ENCODE measurements at places on chromosomes 3 and 15. TPM values are rescaled to one million over a fixed set of nuclear protein-coding genes. Genes with fewer than 3 reads are reported as not detected.

DNA sequence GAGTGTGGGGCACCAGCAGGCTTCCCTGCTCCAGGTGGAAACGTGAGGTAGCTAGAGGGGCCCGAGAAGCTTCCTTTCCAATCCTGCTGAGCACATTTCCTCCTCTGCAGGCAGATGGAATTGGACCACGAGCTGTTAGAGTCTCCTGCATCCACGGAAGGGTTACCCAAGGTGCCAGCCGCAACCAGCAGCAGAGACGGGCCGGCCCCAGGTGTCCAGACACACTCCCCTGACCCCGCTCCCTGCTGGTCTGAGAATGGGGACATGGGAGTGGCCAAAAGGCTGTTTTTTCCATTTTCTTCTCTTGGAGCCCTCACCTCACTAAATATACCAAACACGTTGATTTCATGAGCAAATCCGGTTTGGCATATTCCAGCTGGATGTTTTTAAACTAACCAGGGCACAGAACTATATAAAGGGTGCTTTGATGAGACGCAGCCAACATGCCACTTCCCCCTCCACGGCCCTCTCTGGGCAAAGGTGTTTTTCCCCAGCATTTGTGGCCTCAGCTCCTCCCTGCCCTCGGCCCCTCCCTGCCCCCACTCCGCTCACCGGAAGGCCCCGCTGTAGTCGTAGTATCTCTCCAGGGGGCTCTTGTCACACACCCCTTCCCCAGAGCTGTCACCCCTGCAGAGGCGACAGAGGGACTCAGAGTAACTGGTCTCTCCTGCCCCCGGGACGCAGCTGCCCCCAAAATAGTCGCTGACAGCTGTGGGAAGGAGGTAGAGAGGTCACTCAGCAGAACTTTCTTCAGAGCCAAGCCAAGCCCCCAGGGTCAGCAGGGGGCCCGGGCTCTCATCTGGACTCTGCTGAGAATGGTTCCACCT lies 7.0 kb downstream of the MELTF start:
- no peak for DNase-seq

GRCh38 chr15:37806808-37807207 lies 127.6 kb upstream of the TMCO5A start:
- DNase-seq, result no peak

GRCh38 chr3:15638193-15638890 lies 36.8 kb downstream of the BTD start:
- DNase-seq, result no peak

Gene ADGRG7
- 51.3 TPM for total RNA-seq

GRCh38 chr3:133211449-133211848 lies 173.3 kb downstream of the TMEM108 start:
- DNase-seq, result no peak

DNA sequence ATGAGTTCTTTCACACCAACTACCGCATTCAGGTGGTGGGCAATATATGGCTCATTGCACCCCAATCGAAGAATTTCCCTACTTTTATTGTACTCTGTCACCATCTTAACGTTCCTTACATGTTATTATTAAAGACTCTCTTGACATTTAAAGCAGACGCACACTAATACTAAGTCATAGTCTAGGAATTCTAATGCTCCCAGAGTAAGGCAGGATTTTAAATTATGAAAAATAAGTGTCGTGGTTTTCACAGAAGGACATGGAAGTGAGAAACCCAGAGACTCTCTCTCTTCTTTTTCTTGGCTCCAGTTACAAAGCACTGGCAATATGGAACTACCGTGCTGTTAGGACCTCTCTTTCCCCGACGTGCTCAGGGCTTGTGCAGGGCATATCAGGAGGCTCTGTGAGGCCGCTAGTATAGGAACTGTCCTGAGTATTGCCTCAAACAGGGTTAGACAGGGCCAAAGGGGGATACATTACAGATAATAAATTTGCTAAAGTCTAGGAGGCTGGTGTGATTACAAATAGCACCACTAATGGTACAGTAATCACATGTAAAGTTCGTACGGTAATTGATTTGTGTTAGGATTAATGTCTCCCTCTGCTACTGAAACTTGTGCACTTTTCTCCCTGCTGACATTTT lies 590.8 kb downstream of the FOXP1 start:
- DNase-seq, result no peak

Gene PLXNB1
- 1.6 TPM for total RNA-seq

Gene MCTP2
- total RNA-seq, result 10.1 TPM

- DNase-seq, result no peak
Measured at GRCh38 chr3:125261031-125261430, 48.5 kb upstream of the SLC12A8 start.

DNA sequence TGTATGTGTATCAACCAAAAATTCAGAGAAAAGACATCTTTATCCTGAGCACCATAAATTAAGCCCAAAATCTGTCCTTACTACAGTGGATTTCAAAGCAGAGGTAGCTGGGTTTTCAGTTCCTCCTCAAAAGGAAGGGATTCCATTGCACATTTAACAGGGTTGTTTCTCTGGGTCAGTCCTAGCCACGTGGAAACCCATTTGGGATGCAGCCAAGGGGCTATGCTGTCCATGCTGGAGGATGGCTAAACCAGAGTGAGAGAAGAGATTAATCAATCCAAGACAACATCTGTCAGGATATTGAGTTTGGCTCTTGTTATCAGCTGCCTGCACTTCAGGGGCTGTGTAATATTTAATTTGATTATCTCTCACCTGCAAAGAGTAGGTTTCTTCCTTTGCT lies 28.1 kb downstream of the LSAMP start:
- no peak for DNase-seq

Gene NR1I2
- not detected for total RNA-seq

GRCh38 chr3:152156880-152157279 lies 111.8 kb upstream of the MBNL1 start:
- no peak for DNase-seq

Gene DENND6A
- total RNA-seq, result 17.8 TPM

DNA sequence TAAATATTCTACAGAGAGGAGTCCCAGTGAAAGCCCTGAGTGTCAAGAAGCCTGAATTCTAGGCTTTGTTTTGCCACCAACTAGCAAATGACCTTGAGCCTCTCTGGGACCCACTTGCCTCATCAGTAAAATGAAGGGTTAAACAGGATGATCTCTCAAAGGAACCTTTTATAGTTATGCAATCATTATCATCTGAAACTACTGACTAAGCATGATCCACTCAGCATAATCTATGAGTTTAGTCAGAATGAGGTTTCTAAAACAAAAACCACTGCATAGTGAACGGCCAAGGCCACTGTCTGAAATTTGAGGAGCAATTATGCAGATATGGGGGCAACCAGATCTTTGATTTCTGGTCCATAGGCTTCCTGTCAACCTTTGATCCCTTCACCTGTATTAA lies 319.0 kb downstream of the MECOM start:
- no peak for DNase-seq

Gene CFAP161
- not detected for total RNA-seq

DNA sequence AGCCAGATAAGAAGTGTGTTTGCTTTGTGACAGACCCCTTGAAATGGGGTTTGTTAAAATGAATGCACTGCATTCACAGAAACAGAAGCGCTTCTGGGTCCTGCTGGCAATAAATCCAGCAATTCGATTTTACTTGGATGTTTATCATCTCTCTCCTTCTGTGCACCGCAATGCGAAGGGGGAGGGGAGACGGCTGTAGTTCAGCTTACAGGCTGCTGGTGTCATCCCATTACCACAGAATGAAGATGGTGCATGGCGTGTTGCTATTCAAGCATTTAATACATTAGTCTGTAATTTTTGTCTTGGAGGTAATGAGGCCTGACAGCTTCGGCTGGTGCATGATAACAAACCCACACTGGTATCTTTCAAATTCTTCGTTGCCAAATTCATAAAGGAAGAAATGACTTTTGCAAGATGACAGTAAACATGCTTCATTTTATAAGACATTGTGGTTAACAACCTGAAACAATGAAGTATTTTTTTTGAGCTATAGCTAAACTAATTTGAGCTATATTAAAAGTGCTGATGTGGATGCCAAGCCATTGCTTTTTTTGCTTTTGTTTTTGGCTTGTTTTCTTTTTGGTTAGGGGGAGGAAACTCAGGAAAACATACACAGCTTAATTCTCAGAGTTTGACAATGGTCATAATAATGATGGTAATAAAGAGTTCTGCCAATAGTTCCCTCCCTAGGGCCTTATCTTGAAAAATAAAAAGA lies 418.3 kb downstream of the OTOL1 start:
- DNase-seq, result peak; percentile 5

Gene TTC21A
- 0.40 TPM for total RNA-seq

DNA sequence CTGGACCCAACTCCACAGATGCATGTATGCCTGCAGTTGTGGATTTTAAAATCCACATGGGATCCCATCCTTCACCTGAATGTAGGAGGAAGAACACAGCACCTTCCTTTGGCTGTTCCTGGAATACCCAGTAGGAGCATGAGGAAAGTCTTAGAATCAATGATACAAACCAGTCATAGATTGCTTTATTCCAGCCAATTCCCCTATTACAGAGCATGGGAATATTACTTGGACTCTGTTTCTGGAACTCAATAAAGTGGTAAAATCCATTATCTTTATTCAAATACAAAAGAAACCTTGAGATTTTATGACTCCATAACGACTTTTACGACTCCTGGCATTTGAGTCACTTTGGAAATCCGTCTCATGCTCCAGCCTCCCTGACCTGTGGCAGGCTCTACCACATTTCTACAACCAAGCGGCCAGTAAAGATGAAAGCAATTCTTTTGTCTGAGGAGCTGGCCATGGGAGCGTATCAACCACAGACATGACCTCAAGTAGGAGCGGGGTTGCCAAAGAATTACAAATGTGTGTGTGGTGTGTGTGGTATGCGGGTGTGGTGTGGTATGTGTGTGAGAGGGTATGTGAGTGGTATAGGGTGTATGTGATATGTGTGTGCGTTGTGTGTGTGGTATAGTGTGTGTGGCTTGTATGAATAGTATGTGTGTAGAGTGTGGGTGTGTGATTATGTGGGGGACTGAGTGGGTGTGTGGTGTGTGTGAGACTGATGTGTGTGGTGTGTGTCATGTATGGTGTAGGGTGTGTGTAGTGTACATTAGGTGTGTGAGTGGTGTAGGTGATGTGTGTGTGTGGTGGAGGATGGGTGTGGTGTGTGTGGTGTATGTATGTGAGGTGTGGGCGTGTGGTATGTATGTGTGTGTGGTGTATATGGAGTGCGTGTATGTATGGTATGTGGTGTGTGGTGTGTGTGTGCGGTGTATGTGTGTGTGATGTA lies 40.0 kb downstream of the ARRDC4 start:
- DNase-seq, result peak; percentile 51

- DNase-seq, result no peak
Measured at GRCh38 chr3:184377882-184378445, at the start of gene THPO. Gene THPO (minus strand): TSS chr3:184378207. CDS start chr3:184376259, 1,948 bp downstream.

Gene SH3GL3
- 0.15 TPM for total RNA-seq

GRCh38 chr3:159846255-159846654 lies 142.4 kb upstream of the IL12A start:
- DNase-seq, result no peak

DNA sequence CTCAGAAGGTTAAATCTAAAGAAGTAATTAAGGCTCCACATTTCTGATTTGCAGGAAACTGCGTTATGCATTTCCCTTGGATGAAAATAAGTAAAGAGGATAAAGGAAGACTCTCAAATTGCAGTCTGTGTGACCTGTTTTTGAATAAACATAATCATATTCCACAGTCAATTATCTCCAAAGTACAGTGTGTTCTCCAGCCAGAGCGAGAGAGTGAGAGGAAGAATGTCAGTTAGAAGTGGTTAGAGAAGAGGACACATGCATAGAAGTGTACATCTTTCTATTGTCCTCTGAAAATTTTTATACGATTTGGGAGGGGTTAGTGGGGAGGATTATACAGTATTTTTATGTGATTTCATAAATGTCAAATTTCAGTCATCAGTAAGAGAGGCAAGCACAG lies 487.1 kb downstream of the LPP start:
- no peak for DNase-seq

GRCh38 chr3:145387211-145387610 lies 773.8 kb downstream of the PLOD2 start:
- no peak for DNase-seq

Gene DUT
- total RNA-seq, result 250 TPM

Gene KCNH8
- total RNA-seq, result not detected

Gene WDR72
- not detected for total RNA-seq

DNA sequence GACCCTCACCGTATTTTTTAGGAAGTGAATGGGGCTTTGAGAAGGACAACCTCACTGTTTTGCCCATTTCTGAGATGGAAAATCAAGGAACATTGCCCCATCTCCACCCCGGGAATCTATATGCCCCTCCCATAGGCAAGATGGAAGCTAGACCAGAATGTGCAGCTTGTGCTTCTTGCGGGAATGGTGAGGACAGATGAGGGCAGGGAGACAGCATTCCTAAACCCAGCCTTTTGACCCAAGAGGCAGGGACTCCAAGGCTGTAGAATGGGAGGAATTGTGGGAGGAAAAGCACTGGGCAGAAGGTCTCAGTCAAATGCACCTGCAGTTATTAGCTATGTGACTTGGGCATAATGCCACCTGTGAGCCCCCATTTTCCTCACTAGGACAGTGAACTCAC lies 66.9 kb downstream of the SMAD3 start:
- DNase-seq, result no peak

Gene UBL7
- total RNA-seq, result 116 TPM
